ENCODE measurements at places on chromosomes 16 and 17.

GRCh38 chr17:57895382-57896060 lies 45.7 kb upstream of the MRPS23 start:
- DNase-seq: no peak

- no peak for DNase-seq
These were observed 92.0 kb upstream of the CHMP6 start for GRCh38 chr17:80899402-80900268.

DNA sequence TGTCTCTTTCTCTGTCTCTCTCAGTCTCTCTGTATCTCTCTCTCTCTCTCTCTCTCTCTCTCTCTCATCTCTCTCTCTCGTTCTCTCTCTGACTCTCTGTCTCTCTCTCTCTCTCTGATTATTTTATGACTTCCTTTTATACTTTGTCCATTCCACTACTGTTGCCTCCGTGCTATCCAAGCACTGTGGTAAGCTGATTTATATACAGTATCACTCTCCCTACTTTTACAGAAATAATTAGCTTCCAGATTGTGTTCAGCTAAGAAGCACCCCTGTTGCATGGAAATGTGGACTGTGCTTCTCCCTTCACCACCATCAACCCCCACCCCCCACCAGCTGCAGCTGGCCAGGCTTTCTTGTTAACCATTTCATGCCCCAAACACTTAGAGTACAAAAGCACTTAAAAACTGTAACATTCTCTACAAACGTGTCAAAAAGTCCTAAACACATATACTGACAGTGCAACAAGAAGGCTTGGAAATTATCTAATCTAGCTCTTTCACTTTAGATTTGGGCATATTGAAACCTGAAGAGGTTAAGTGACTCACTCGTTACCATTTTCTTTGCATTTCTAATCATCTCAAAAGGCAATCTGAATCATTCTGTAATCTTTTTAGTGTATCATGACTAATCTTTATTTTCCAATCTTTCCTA lies 11.6 kb upstream of the TMEM100 start:
- DNase-seq: no peak

- no peak for DNase-seq
These were observed 4.9 kb upstream of the ACTG1 start for GRCh38 chr17:81517339-81518112.

DNA sequence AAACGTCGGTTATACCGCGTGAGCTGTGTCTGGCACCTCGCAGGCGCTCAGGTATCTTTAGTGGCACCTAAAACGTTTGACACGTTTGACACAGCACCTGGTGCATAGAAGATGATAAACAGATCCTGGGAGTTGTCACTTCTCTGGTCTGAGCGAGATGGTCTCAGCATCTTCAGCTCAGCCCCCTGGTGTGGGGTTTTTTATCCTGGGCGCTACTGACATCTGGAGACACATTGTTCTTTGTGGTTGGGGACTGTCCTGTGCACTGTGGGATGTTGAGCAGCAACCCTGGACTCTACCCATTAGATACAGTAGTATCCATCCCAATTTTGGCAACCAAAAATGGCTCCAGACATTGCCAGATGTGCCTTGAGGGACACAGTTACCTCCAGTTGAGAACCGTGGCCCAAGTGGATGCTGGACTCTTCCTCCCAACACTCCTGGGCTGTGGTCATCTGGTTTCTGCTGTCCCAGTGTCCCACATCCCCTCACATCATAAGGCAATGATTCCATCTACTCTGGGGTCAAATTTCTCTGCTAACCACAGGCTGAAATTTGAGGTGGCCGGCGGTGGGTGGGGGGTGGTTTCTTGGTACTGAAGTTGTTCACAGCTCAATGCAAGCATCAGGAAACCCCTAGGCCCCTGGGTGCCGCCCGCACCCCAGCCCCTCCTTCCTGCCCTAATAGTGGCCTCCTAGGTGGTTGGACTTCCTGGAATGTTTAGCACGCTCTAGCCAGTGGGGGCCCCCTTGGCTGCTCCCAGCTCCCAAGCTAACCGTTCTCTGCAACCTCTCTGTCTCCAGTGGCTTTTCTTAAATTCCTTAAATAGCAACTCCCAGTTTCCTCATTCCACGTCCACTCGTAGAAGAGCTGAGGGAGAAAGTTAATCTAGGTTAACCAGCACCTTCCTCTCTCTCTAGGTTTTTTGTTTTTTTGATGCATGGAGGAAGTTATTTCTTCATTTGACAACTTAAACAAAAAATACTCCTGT lies 124.8 kb downstream of the ABCC1 start:
- no peak for DNase-seq

DNA sequence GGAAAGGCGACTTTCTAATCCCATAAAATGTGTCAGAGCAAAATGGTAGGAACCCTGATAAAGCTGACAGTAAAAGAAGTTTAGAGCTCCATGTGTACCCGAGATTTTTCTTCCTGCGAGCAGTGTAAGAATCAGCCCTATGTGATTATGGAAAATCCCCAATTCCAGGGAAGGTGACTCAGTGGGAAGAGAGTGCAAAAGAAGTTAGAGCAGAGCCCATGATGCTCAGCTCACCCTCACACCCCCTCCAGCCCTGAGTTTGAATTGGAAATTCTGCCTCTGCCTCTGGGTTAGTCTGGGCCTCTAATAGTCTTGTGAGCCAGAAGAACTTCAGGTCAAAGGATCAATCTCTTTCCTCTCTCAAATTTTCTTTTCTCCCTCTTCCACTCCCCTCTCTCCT lies 12.5 kb downstream of the C17orf78 start:
- DNase-seq: no peak

DNA sequence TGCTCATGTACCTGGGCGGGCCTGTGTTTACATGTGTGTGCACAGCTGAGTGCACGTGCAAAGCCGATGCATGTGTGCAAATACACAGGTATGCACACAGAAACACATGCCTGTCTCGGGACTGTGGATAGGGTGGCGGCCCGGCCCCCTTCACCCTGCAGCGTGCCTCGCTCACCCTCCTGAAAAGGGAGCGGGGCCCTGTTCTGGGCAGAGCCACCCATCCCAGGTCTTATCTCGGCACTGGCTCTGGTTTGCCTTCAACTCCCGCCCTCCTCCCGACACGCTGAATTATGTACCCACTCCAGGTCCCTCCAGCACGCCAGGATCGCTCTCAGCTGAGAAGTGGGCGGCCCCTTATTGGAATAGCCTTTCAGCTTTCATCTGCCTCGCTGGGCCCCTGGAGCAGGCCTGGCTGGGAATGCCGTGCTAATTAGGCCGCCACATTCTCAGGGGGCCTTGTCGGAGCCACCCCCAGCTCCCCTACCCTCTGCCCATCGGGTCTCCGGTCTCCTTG lies 77.8 kb downstream of the RTN4RL1 start:
- peak; percentile 82 for DNase-seq

GRCh38 chr17:3553419-3554401 lies 3.9 kb downstream of the TRPV3 start:
- no peak for DNase-seq

DNA sequence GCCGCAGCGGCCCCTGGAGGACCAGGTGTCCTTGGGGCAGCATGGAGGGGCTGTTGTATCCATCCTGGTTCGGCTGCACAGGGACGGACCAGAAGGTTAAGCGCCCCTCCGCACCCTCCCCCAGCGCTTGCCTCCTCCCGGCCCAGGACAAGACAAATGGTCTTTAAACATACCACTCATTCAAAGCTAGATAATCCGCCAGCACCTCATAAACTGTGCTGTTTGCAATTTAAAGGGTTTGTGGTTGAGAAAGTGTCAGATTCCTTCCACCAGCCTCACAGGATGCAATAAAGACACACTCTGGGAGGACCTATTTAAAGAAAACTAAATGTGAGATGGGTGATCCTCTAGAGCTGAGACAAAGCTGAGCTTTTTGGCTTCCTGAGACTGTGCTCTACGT lies 426.2 kb upstream of the EEF2KMT start:
- no peak for DNase-seq

DNA sequence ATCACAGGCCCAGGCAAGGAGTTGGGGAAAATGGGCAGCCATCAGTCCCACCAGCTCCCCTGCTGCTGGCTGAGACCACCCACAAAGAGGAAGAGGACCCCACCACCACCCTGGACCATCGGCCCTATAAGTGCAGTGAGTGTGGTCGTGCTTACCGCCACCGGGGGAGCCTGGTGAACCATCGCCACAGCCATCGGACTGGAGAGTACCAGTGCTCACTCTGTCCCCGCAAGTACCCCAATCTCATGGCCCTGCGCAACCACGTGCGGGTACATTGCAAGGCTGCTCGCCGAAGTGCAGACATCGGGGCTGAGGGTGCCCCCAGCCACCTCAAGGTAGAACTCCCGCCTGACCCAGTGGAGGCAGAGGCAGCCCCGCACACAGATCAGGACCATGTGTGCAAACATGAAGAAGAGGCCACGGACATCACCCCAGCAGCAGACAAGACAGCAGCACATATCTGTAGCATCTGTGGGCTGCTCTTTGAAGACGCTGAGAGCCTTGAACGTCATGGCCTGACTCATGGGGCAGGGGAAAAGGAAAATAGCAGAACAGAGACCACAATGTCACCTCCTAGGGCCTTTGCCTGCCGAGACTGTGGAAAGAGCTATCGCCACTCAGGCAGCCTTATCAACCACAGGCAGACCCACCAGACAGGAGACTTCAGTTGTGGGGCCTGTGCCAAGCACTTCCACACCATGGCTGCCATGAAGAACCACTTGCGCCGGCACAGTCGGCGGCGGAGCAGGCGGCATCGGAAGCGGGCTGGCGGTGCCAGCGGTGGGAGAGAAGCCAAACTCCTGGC lies 3.6 kb downstream of the ZNF646 start:
- DNase-seq: no peak

Measured in cardiac septum (tissue), 1 donor.